ENCODE measurements at places on chromosomes 1 and 21.

DNA sequence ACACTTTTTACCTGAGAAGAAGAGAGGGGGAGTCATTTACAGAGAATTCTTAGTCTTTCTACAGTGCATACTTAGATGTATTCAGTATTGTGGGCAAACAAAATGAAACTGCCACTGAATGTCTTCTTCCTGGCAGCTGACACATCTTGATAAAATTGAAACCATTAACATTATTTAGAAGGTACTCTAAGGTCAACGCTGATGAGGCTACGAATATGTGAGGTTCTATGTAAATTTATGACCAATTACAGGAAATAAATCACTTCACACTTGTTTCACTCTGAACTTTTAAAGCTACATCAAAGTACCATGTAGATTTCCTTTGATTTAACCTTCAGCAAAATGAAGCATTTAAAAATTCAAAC, 51.3 kb upstream of the GFI1 start:
- peak; percentile 23 for DNase-seq

DNA sequence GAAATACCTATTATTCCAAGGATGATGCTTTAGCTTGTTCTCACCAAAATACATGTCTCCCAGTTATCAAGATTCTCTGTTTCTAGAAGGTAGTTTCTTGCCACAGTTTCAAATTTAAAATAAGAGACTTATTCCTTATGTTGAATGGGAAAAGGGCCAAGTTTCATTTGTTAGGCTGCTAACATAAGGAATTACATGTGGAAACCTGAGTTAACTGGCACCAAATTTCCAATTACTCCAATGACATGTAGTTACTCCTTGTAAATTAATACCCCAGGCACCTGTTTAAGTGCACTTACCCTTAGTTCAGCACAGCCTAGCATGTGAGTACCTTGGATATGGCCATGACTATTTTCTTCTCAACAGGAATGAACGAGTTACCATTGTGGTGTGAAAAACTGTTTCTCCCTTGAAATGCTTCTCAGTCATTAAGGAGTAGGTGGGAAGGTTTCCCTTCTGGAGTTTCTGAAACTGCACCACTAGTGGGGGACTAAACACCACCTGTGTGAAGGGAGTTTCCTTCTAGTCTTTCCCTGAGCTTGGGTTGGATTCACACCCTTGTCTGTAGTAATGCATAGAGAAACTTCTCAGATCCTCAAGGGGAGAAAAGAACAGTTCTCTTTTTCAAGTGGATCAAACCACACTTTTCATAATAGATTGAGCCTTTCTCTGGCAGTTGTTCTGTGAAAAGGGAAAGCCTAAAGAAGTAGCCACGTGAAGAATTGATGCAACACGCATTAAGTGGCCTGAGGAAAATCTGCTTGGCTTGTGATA, 32.3 kb upstream of the LRRC8C start:
- DNase-seq = no peak

DNA sequence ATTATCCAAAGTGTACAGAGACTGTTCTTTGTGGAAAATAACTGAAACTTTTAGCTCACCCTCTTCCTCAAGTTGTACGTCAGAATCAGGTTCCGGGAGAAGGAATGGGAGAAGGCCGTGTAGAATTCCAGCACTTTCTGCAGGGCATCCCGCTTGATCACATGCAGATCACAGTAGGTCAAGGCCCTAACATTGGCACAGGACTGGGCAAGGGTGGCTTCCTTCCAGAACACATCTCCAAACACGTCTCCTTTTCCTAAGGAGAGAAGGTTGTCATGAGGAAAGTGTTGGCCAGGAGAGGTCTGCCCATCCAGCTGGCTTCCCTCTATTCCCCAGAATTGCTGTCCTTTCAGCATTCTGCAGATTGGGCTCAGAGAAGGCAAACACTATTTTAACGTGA, 358.7 kb downstream of the KCNH1 start:
- no peak for DNase-seq

GRCh38 chr1:228756457-228756856, 21.2 kb downstream of the RHOU start:
- DNase-seq = no peak

Data from germinal center (tissue), 1 donor.